Smooth muscle cell of the umbilical artery (primary cell): ENCODE measurements at places on chromosomes 4 and X. TPM values are rescaled to one million over a fixed set of nuclear protein-coding genes. Genes with fewer than 3 reads are reported as not detected.

Gene LUZP4
- total RNA-seq = not detected in 2 replicates

Gene STS
- 5.0 and 6.8 TPM in 2 replicates for total RNA-seq

Gene ART3
- not detected in 2 replicates for total RNA-seq

Gene ADH1C
- total RNA-seq = not detected in 2 replicates

Gene MAGEA4
- not detected in 2 replicates for total RNA-seq

Gene GAGE12H
- not detected in 2 replicates for total RNA-seq

Gene EFNB1
- total RNA-seq = 16.6 and 26.9 TPM in 2 replicates

Gene POU4F2
- not detected in 2 replicates for total RNA-seq

Gene PF4V1
- total RNA-seq = 0.78 and 9.2 TPM in 2 replicates

Gene CFAP99
- not detected in 2 replicates for total RNA-seq

Gene RGN
- 0.65 and 1.5 TPM in 2 replicates for total RNA-seq

Gene LONRF3
- total RNA-seq = 0.28 and 0.59 TPM in 2 replicates

Gene CLDN22
- total RNA-seq = not detected in 2 replicates

Gene PAGE1
- not detected in 2 replicates for total RNA-seq

Gene HS3ST1
- total RNA-seq = under 0.01 and 2.1 TPM in 2 replicates

Gene VEGFD
- 0.09 and 0.30 TPM in 2 replicates for total RNA-seq

Gene RNF175
- 0.28 TPM in 1 of 2 replicates, not detected in the other for total RNA-seq

Gene LNX1
- 2.0 and 4.5 TPM in 2 replicates for total RNA-seq

Gene RTL3
- total RNA-seq = 0.05 TPM in 1 of 2 replicates, not detected in the other

Gene PLP1
- total RNA-seq = not detected in 2 replicates

Gene CASP6
- total RNA-seq = 29.4 and 31.6 TPM in 2 replicates

Gene C1QTNF7
- total RNA-seq = 0.89 TPM in 1 of 2 replicates, not detected in the other

Gene MGST2
- 10.4 and 37.7 TPM in 2 replicates for total RNA-seq

Gene RENBP
- 2.1 and 5.0 TPM in 2 replicates for total RNA-seq

Gene TEX11
- total RNA-seq = 1.5 TPM in 1 of 2 replicates, not detected in the other

Gene SULT1E1
- total RNA-seq = 7.5 and 9.2 TPM in 2 replicates

Gene TLR1
- 0.59 and 0.60 TPM in 2 replicates for total RNA-seq

Gene PDGFRA
- 82.1 and 263 TPM in 2 replicates for total RNA-seq

Gene ALB
- total RNA-seq = 0.59 TPM in 1 of 2 replicates, not detected in the other

Gene PCDH18
- 9.7 and 30.0 TPM in 2 replicates for total RNA-seq

Gene XAGE1B
- total RNA-seq = not detected in 2 replicates

Gene CT47B1
- not detected in 2 replicates for total RNA-seq

Gene IDS
- total RNA-seq = 73.9 and 97.9 TPM in 2 replicates

Gene MEPE
- total RNA-seq = not detected in 2 replicates

Gene EXOC1L
- not detected in 2 replicates for total RNA-seq

Gene TLL1
- under 0.01 and 0.18 TPM in 2 replicates for total RNA-seq

Gene PFKFB1
- under 0.01 TPM in 1 of 2 replicates, not detected in the other for total RNA-seq

Gene SH3BP2
- 12.2 and 19.1 TPM in 2 replicates for total RNA-seq

Gene PAGE2
- total RNA-seq = not detected in 2 replicates

Gene CPLX1
- total RNA-seq = not detected in 2 replicates

Gene TLR8
- not detected in 2 replicates for total RNA-seq

Gene PASD1
- total RNA-seq = not detected in 2 replicates

Gene MAB21L2
- total RNA-seq = 0.28 and 1.8 TPM in 2 replicates

Gene RNF150
- 1.0 and 2.4 TPM in 2 replicates for total RNA-seq

Gene NSG1
- 1.2 and 2.6 TPM in 2 replicates for total RNA-seq

Gene SLC10A6
- total RNA-seq = not detected in 2 replicates

Gene DAPP1
- not detected in 2 replicates for total RNA-seq

Gene FGFBP2
- total RNA-seq = not detected in 2 replicates

Gene FAM13A
- total RNA-seq = 27.6 and 30.4 TPM in 2 replicates

Gene SLC26A1
- under 0.01 and 0.09 TPM in 2 replicates for total RNA-seq
